ENCODE measurements at places on chromosomes 16 and 17.

DNA sequence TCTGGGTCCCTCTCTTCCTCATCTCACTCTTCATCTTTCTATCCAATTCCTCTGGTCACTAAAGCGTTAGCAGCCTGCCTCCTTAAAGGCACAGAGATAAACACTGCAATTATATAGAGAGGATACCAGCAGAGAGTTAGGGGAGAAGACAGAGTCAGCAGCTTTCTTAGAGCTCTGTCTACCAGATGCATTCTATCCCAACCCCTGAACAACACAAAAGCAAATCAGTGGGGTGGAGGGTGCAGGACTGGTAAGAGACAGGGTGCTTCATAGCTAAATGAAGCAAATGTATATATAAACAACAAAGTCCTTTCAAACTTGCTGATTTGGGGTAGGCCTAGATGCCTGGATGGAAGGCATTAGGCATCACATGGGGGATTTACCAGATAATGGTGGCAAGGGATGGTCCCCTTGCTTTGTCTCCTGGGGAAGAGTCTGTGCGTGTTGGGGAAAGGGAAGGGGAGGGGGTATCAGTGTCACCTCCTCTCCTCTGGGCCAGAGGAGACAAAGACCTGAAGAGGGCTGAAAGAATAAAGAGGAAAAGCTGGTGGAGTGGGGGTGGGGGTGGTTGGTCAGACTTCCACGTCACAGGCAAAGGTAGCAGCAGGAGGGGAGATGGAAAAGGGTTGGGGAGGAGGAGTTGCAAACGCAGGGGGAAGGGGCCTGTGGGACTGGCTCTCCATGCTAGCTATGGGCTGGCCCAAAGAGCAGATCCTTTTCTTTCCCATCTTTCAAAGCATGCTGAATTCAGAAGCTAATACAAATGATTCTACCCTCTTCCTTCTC, 12.0 kb downstream of the HOXB4 start:
- no peak for DNase-seq

- no peak for DNase-seq
These were observed 22.6 kb downstream of the ACSM1 start for GRCh38 chr16:20674684-20675487.

GRCh38 chr17:15777717-15778116, 45.6 kb downstream of the TBC1D26 start:
- no peak for DNase-seq

DNA sequence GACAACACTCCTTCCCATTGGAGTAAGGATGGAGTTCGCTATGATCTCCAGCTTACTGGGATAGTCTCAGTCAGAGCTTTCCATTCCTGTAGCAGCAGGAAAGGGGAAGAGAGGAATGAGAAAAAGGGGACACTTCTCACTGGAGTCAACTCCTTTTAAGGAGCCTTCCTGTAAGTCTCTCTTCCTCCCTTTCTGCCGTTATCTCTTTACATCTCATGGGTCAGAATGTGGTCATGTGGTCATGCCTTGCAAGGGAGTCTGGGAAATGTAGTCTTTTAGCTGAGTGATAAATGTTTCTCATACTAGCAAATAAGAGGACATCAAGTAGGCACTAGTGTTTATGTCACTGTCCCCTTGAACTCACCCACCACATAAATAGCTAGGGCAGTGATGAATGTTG, 227.3 kb downstream of the HAPSTR1 start:
- DNase-seq = no peak
